ENCODE measurements at places on chromosomes 7 and 10. TPM values are rescaled to one million over a fixed set of nuclear protein-coding genes. Genes with fewer than 3 reads are reported as not detected.

GRCh38 chr7:46559194-46559832 is 638.2 kb upstream of the IGFBP3 start:
- peak; percentile 78 for DNase-seq

DNA sequence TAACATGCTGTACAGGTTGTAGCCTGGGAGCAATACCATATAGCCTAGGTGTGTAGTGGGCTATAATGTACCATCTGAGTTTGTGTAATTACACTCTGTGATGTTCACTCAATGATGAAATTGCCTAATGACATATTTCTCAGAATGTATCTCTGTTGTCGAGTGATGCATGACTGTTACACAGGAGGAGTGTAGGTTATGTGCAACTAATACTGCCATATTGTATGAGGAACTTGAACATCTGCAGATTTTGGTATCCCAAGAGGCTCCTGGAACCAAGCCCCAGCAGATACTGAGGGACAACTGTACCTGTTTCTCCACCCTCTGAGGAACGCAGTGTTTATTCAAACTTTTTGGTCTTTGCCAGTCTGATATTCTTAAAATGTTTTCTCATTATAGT is 38.6 kb downstream of the NACAD start:
- no peak for DNase-seq

DNA sequence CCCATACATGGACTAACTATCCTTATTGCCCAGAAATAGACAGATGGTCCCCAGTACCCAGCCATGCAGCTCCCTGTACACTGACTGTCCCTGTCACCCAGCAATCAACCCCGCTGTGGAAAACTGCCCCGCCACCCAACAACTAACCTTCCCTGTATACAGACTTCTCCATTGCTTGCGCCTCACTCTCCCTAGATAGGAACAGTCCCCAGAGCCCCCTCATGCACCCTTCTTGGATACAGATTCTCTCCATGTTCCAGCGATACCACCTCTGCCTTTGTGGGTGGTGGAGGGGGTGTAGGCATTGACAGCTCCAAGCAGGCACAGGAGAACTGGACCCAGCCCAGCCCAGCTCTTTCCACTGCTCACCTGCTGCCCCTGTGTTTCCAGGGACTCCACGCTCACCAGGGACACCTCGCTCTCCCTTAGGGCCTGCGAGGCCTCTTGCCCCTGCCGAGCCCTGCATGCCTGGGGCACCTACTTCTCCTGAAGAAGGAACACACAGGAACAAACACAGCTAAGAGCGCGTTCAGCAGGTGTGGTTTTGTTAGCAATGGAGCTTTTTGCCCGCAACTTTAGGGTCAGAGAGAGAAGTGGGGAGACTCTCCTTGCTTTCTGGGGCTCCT is 7.2 kb downstream of the SFTPD start:
- no peak for DNase-seq

- DNase-seq: peak; percentile 88
Observed at GRCh38 chr10:30784897-30785605, 155.5 kb upstream of the LYZL2 start.

DNA sequence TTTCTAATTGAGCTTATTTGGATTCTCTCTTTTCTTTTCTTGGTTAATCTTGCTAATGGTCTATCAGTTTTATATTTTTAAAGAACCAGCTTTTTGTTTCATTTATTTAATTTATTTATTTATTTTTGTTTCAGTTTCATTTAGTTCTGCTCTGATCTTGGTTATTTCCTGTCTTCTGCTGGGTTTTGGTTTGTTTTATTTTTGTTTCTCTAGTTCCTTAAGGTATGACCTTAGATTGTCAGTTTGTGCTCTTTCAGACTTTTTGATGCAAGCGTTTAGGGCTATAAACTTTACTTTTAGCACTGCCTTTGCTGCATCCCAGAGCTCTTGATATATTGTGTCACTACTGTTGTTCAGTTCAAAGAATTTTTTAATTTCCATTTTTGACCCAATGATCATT is 149.7 kb upstream of the SLC25A13 start:
- DNase-seq: no peak

- peak; percentile 73 for DNase-seq
Observed at GRCh38 chr7:41630741-41631140, 72.1 kb downstream of the INHBA start.

- DNase-seq: no peak
Observed at GRCh38 chr10:70557876-70558275, 44.7 kb downstream of the PRF1 start.

GRCh38 chr10:124019886-124020797 is 73.3 kb downstream of the CHST15 start:
- no peak for DNase-seq

Gene DPY19L1
- 47.7 TPM for total RNA-seq

Gene NEUROG3
- not detected for total RNA-seq

Gene BICC1
- 28.3 TPM for total RNA-seq

Gene ABCB1
- under 0.01 TPM for total RNA-seq

Gene GCK
- total RNA-seq: 2.4 TPM

Gene CUEDC2
- 43.4 TPM for total RNA-seq

Gene ADCYAP1R1
- not detected for total RNA-seq

Gene IQUB
- total RNA-seq: 0.39 TPM

Gene GIMAP8
- total RNA-seq: 0.12 TPM

Gene FAM204A
- total RNA-seq: 44.4 TPM
